ENCODE measurements at places on chromosomes 5 and 9.

DNA sequence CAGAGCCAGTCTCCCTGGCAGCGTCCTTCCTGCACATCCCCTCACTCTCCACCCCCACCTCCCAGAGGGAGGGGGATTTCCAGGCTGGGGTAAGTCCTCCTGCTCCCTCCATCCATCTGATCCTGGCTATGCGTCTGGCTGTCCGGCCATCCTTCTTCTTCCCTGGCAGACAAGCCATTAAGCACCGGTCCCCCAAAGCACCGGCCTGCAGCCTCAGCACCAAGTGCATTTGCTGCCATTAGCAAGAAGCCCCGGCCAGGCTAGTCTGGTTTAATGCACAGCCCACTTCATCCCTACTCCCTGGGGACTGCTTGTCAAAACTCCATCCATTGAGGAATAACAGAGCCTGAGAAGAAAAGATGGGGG lies 208.7 kb upstream of the IER5L start:
- DNase-seq, result no peak

DNA sequence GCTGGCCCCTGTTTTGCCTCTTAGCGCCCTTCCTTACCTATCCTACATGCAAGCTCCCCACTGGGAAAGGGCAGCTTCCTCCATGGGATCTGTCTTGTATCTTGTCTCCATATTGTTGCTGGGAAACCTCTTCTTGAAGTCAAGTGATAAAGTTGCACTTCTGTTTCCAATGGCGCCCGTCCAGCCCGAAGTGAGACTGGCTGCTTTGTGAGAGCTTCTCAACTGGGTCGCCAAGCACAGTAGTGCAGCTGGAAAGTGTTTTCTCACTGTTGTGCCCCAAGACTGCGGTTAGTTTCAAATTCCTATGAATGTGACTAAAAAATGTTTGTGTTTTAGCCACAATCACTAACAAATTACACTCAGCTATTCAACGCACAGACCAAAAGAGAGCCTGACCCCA lies 506.6 kb upstream of the MPDZ start:
- DNase-seq, result no peak

DNA sequence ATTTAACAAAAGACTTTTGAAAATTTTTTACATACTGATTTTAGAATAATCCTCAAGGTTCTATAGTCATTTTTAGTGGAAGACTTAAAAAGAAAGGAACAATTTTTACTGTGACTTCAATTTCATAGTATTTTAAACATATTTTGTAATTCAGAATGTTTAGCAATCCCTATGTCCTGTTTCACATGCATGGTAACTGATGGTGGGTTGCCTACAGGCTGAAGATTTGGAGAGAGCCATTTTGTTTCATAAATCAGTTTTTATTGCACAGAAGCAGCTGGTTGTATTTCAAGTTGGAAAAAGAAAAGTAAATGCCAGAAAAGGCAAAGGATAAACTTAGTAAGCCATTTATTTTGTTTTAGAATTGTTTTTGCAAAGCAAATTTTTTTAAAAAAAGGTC lies 24.0 kb downstream of the STARD4 start:
- DNase-seq, result no peak

- no peak for DNase-seq
Observed at GRCh38 chr5:170611449-170612090, 107.8 kb downstream of the KCNIP1 start.

DNA sequence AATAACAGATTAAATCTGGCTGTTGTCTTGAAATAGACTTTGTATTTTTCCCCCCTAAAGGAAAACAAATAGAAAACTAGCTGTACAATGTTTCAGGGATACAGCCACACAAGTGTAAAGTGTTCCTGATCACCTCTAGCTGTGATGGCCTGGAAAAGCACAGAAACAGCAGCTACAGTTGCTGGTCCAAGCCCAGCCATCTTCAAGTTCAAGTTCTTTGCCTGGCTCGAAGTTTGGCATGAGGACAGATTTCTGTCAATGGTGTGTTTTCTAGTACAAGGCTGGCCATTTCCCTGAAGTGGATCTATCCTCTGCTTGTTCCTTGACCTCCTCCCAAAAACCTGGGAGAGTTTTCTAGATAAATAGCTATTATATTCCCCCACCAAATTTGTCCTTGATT lies 272.2 kb upstream of the ADRA1B start:
- no peak for DNase-seq

DNA sequence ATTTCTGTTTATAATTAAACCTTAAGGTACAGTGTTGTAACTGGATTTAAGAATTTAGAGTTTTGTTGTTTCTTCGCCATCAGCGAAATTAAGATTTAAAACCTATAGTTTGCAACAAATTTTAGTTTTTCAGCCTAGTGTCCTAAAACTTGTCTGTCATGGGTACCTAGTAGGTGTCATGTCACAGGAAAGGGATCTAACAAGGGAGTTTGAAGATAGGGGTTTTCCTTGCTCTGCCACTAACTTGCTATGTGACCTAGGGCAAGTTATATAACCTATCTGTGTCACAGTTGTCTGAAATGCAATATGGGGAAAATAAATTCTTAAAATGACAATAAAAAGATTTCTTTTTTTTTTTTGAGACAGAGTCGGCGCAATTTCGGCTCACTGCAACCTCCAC lies 9.2 kb upstream of the ABL1 start:
- no peak for DNase-seq
